Kasumi-1 (cell line): ENCODE measurements at places on chromosomes 13 and 19.

DNA sequence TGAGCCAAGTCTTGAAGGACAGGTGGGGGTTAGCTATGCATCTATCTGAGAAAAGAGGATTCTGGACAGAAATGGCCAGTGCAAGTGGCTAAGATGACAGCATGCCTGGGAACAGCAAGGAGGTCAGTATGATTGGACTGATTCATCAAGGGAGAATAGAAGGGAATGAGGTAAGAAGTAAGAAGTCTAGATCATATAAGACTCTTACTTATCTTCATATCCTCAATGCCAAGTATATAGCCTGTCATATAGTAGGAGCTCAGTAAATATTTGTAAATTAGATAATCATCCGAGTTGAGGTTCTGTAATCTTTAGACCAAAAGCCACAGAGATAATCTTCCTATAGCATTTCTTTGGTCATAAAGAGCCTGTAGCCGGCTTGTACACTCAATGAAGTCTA is 103.3 kb upstream of the MLNR start:
- no peak for DNase-seq

DNA sequence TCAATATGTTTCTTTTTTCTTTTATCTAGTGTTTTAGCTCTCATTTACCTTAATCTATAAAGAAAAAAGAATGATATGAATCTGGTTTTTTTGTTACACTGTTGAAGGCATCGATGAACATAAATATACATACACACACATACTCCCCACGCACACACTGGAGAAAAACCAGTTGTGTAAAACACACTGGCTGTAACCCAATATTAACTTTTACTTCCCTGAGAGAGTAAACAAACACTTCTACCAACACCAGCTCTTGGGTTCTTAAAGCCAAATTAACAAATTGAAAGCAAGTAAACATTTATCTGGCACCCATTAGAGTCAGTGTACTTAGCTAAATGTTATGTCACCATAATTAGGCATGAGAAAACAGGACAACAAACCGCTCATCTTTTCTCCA is 145.7 kb downstream of the ABCC4 start:
- no peak for DNase-seq

- DNase-seq = no peak
Observed at GRCh38 chr13:30314562-30314961, 7.2 kb upstream of the KATNAL1 start.

DNA sequence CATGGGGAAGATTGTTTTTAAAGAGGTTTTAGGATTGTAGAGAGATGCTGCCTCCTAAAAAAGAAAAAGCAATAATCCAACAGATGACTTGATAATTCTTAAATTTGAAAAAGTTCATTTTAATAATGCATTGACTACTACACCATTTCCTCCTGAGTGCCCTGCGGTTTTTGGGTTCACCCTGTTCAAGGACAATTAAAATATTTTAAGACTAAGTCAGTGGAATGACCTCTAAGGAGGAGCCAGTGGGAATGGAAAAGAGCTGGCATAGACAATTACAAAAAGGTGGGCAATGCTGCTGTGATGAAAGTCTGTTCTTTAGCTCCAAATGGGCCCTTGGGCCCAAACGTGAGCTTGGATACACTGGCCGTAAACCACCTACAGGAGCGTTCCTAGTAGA is 217.8 kb downstream of the LHFPL6 start:
- DNase-seq = no peak

DNA sequence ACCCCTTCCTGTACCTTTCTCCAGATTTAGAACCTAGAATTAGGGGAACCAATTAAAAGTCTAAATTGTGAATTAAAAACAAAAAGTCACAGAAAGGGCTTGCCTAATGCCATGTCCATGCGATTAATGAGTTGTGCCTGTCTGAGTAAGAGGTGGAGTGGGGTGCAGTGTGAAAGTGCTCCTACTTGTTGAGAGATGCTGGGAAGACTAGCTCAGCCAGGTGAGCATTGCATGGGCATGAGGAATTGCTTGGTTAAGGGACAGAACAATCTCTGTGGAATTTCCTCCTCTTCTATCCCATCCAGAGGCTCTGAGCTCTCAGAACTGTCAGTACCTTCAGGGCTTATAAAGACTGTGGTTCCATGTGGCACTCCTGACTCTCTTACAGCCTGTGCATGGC is 159.0 kb upstream of the UBL3 start:
- no peak for DNase-seq

GRCh38 chr13:87671031-87671752 is at the start of gene SLITRK5:
Gene SLITRK5 (plus strand): TSS chr13:87671371. CDS start chr13:87675389, 4,018 bp downstream.
- DNase-seq = peak; percentile 92

GRCh38 chr13:106691341-106691740 is 123.4 kb upstream of the ARGLU1 start:
- DNase-seq = no peak

GRCh38 chr13:44431150-44431549 is 57.5 kb downstream of the SERP2 start:
- no peak for DNase-seq

- DNase-seq = peak; percentile 93
Observed at GRCh38 chr19:36687214-36688056, at the start of gene ZNF567. Gene ZNF567 (plus strand): TSS chr19:36687612. CDS start chr19:36694868, 7,256 bp downstream.

GRCh38 chr19:9878511-9879196 is 43.5 kb downstream of the PIN1 start:
- no peak for DNase-seq

DNA sequence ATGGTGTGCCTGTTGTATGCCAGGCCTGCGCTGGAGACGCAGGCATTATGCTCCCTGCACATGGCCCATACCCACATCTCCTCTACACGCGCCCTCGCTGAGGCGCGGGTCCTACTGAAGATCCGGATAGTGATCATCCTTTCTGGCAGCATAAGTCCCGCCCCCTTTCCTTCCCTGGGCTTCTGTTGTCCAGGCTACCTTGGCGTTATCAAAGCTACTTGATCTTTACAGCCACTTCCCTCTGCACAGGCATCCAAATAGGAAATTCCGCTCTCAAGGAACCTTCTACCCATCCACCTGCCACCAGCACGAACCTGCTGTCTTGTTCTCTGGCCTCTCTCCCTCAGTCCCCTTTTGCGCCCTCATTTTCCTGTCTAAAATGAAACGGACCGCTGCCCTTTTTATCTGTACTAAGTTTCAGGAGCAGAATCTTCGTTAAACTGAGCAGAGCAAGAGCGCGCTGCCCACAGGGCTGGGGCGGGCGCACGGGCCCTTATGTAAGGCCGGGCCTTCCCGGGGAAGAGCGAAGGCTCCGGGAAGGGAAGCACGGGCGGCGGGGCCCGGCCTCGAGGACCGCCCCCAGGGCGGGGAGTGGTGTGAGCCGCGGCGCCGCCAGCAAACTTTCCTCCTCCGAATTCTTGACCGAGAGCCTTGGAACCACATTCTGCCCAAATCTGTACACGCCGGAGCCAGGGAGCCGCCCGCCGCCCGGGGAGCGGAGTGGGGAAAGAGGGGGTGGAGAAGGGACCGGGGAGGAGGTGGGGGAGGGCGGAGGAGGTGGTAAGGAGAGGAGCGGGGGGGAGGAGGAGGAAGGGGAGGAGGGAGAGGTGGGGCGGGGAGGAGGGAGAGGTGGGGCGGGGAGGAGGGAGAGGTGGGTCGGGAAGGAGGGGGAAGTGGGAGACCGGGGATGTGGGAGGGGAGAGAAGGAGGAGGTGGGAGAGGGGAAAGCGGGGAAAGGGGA is 920 bp upstream of the UBE2L5 start:
- peak; percentile 34 for DNase-seq
